Stimulated activated CD4-positive, alpha-beta T cell treated with anti-CD3 and anti-CD28 coated beads, TNF-alpha, amount 100 ng/mL, for 4 hours (primary cell): ENCODE measurements at places on chromosomes 4 and X.

DNA sequence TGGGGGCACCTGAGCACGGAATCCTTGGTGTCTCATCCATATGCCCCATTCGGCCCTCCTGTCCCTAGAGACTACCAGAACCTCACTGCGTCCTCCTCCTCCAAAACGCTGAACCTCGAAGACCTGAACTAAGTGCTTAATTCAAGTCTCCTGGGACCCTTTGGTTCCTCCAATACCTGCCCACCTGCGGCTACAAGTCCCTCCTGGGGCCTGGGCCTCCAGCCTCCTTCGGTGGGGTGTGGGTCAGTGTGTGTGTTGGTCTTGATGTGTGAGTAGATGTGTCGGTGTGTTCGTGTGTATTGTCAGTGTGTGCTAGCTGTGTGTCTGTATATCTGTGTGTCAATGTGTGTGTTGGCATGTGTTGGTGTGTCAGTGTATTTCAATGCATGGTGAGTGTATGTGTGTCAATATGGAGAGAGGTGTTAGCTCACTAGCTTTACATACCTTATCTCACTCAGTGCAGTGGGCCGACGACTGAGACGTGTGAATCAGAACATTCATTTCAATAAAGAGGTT lies 2.6 kb upstream of the SEPTIN6 start:
- no peak for DNase-seq

DNA sequence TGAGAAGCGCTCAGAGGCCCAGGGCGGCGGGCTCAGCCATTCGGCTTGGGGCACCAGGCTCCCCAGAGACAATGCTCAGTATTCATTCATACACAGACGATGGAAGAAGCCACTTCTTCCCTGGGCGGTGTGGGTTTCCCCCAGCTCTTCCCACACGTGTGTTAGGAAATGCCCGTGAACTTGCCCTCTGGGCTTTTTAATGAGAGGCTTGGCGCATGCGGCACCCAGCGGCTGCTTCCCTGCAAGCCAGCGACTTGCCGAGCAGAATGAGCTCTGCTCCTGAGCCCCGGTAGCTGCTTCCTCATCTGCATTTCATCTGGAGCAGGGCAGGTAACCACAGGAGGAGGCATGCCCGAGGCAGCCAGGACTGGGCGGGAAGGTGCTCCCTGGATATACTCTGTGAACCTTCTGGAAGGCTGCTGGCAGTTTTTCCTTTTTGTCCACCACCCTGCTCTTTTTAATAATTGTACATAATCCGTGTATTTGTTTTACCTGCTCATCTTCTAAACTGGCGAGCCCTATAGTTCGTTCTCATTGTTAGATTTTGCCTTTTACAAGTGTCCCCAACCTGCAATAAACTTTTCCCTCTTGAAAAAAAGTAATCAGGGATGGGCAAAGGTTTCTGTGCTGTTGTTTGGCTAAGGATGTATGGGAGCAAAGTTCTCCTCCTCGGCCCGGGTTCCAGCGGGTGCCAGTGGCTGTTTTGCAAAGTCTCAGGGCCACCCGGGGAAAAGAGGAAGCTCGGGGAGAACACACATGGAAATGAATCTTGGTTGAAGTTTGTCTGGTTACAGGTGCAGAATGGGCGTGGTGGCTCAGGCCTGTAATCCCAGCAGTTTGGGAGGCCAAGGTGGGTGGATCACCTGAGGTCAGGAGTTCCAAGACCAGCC lies 178.8 kb downstream of the DCLK2 start:
- DNase-seq = no peak

- no peak for DNase-seq
Measured at GRCh38 chr4:40525752-40526598, 103.7 kb downstream of the RBM47 start.

- no peak for DNase-seq
Measured at GRCh38 chr4:37949636-37950426, 10.4 kb upstream of the PTTG2 start.

DNA sequence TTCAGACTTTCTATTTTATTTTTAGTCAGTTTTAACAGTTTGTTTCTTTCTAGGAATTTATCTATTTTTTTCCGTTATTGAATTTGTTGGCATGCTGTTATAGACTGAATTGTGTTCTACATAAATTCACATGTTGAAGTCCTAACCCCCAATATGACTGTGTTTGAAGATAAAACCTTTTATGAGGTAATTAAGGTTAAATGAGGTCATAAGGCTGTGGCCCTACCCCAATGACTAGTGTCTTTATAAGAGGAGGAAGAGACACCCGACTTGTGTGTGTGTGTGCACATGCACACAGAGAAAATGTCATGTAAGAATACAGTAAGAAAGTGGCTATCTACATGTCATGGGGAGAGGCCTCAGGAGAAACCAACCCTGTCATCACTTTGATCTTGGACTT lies 146.3 kb downstream of the BRWD3 start:
- DNase-seq = no peak

- DNase-seq = no peak
Measured at GRCh38 chrX:69028006-69028760, 137.1 kb downstream of the PJA1 start.

- DNase-seq = no peak
Measured at GRCh38 chr4:99848591-99849001, 32.0 kb downstream of the DAPP1 start.
